Activated CD4-positive, alpha-beta T cell treated with anti-CD3 and anti-CD28 coated beads for 36 hours (primary cell): ENCODE measurements at places on chromosomes 5 and 9. TPM values are rescaled to one million over a fixed set of nuclear protein-coding genes. Genes with fewer than 3 reads are reported as not detected.

The EDIL3 gene
- not detected for total RNA-seq

The MRPS30 gene
- total RNA-seq: 59.7 TPM

The PRKAA1 gene
- total RNA-seq: 63.9 TPM

The CDH6 gene
- total RNA-seq: not detected

The PCDHB3 gene
- not detected for total RNA-seq

The FOXD1 gene
- total RNA-seq: 0.23 TPM

The SPATA6L gene
- total RNA-seq: 0.30 TPM

DNA sequence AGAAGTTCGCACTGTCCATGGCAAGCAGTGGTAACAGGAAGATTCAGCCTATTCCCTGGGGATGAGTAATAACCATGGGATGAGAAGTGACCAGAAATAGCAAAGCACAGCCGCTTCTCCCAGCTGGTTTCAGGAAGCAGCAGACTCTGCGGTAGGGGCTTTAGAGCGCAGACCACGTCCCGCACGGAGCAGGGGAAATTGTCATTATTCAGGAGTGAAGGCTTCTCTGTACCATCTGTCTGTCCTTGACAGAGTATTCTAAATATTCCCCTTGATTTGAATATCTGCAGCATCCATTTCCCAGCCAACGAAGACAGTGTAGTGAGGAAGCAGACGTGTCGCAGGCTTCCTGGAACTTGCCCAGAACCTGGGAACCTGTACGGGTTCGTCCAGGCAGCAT is 159.6 kb downstream of the NXNL2 start:
- peaks cover 13% of the 10 kb centered on the region for H3K27me3 ChIP-seq
- H3K27ac ChIP-seq: no peak overlapping the region
- H3K4me1 ChIP-seq: no peaks in the 10 kb centered on the region
- H3K36me3 ChIP-seq: no peaks in the 10 kb centered on the region
- no peak for DNase-seq
- H3K4me3 ChIP-seq: no peak overlapping the region

GRCh38 chr9:115210699-115211098 is 92.7 kb upstream of the TNC start:
- H3K27ac ChIP-seq: no peak overlapping the region
- H3K27me3 ChIP-seq: peaks cover 31% of the 10 kb centered on the region
- no peak for DNase-seq
- H3K4me1 ChIP-seq: peaks cover 30% of the 10 kb centered on the region
- no peak overlapping the region for H3K4me3 ChIP-seq

DNA sequence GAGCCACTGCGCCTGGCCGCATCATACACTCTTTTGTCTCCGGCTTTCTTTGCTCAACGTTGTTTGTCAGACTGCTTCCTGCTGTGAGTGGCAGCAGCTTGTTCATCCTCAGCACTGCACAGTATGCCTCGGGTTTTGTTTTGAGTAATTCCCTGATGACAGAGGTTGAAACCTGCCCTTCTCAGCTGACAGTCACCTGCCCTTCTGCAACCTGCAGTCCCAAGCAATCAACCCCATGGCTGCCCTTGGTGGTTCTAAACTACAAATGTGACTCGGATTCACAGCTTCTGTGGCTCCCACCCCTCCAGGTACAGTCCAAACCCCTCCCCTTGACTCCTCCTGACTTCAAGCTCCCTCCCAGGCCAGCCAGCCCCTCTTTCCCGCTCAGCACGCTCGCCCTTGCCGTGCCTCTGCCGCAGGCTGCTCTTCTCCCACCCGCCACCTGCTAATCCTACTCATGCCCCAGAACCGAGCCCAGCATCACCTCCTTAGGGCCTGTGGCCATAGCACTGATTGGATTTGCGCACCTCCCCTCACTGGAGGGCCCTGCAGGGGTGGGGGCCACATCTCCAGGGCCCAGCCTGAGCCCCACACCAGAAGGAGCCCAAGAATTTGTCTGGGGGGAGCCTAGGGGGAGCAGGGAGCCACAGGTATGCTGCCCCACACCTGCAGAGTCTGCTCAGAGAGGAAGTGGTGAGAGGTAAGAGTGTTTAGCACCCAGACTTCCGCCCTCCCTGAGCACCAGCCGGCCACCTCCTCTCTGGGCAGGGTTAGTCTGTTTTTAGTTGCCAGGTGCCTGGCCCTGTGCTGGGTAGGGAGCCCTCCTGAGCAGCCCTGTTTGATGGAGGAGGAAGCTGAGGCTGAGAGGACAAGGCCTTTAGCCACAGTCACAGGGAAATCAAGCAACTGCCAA is 10.1 kb downstream of the EEIG1 start:
- no peaks in the 10 kb centered on the region for H3K27me3 ChIP-seq
- peak overlapping the region; percentile 69 for H3K4me3 ChIP-seq
- peaks cover 28% of the 10 kb centered on the region for H3K36me3 ChIP-seq
- peak overlapping the region; percentile 92 for H3K27ac ChIP-seq
- H3K4me1 ChIP-seq: peaks cover 97% of the 10 kb centered on the region

DNA sequence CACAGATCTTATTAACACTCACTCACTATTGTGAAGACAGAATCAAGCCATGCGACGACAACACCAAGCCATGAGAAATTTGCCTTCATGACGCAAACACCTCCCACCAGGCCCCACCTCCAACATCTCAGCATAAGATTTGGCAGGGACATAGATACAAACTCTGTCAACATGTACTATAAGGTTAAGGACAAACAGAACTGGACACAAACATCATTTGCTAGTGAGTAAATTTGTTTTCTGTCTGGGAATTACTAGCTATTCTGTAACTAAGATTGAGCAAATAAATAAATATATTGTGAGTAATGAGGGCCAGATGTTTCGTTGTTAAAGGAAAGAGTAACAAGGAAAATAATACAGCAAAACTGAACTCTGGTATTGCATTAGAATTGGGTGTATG is 15.7 kb upstream of the KCNN2 start:
- H3K36me3 ChIP-seq: no peaks in the 10 kb centered on the region
- no peak overlapping the region for H3K4me3 ChIP-seq
- peaks cover 1% of the 10 kb centered on the region for H3K27me3 ChIP-seq
- no peak overlapping the region for H3K27ac ChIP-seq

DNA sequence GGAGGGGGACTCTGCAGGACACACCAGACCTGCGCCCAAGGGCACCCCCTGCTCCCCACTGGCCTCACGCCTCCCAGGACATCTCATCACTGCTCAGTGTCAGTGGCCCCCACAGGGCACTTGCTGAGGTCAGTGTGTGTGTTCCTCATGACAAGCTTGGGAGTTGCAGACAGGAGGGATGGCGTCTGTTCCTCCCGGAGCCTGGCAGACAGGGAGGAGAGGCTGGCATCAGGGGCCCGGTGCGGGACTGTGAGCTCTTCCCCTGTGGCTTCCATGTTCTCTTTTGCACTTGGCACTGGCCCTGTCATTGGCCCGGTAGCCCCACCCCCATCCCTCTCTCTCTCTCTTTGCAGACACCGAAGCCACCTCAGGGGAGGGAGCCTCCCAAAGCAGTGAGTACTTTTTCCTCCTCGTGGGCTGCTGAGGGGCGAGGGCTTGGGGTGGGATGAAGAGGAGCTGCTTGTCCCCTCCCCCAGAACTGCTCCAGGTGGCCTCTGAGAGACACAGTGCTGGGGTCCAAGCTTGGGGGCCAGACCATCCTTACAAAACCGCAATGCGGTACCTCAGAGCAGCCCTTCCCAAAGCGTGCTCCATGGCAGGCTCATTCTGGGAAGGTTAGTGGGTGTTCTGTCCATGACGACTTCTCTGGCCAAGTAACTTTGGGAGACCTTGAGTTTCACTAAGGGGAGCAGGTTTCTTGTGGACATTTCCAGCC is 75.7 kb downstream of the AMBP start:
- no peak for DNase-seq
- H3K4me1 ChIP-seq: no peaks in the 10 kb centered on the region
- no peaks in the 10 kb centered on the region for H3K27me3 ChIP-seq
- H3K4me3 ChIP-seq: no peak overlapping the region
- no peaks in the 10 kb centered on the region for H3K36me3 ChIP-seq

- peak overlapping the region; percentile 82 for H3K27ac ChIP-seq
- peaks cover 58% of the 10 kb centered on the region for H3K36me3 ChIP-seq
- no peaks in the 10 kb centered on the region for H3K27me3 ChIP-seq
- peaks cover 38% of the 10 kb centered on the region for H3K4me1 ChIP-seq
These were observed 27.7 kb downstream of the PTCD2 start for GRCh38 chr5:72347801-72348308.

GRCh38 chr9:116096046-116096445 is 57.5 kb upstream of the PAPPA start:
- H3K27me3 ChIP-seq: peaks cover 4% of the 10 kb centered on the region
- no peaks in the 10 kb centered on the region for H3K36me3 ChIP-seq
- no peaks in the 10 kb centered on the region for H3K4me1 ChIP-seq
- no peak overlapping the region for H3K4me3 ChIP-seq
- H3K27ac ChIP-seq: no peak overlapping the region
- no peak for DNase-seq

GRCh38 chr5:423626-424261 is 19.2 kb upstream of the EXOC3 start:
- no peak for DNase-seq
- peaks cover 6% of the 10 kb centered on the region for H3K27me3 ChIP-seq
- H3K4me1 ChIP-seq: no peaks in the 10 kb centered on the region
- no peak overlapping the region for H3K27ac ChIP-seq

DNA sequence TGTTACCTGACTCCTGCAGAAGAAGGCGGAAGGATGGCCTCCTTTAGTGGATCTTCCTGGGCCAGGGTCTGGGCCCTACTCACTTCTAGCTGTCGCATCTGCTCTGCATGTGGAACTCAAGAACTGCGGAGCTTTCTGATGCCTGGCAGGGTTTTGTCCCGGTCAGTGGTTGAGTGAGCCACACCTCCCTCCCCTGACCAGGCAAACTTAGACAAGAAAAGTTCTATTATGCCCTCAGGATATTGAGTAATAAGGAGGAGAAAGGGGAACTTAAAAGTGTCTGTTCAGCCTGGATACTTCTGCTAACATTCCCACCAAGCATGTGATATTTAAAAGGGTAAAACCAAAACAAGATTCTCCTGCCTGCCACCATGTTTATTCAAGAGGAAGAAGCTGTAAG is at the start of gene FYB1:
FYB1 (minus strand) TSS at position 127 of the 400 bp plus-strand sequence. CDS start 16,603 bp downstream, outside the sequence.
- peak within 1 kb of the TSS; percentile 60 for H3K27ac ChIP-seq
- H3K36me3 ChIP-seq: no peaks in the 10 kb centered on the region
- peaks cover 79% of the 10 kb centered on the region for H3K4me1 ChIP-seq
- H3K4me3 ChIP-seq: peak within 1 kb of the TSS; percentile 77
- DNase-seq: no peak

DNA sequence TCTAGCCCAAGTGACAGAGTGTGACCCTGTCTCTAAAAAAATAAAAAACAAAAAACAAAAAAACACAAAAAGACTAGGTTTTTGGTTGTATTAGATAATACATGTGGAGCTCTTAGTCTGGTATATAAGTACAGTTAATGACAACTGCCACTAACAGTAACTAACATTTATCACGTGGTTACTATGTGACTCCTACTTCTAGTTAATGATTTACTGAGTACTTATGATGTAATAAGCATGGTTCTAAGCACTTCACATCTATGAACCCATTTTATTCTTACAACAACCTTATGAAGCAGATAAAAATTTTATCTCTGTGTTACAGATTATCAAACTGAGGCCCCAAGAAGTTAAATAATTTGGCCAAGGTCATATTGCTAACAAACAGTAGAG is 6.1 kb upstream of the TMEFF1 start:
- no peak overlapping the region for H3K4me3 ChIP-seq
- no peaks in the 10 kb centered on the region for H3K4me1 ChIP-seq
- no peak for DNase-seq
- H3K36me3 ChIP-seq: no peaks in the 10 kb centered on the region
- peaks cover 7% of the 10 kb centered on the region for H3K27me3 ChIP-seq
- H3K27ac ChIP-seq: no peak overlapping the region

DNA sequence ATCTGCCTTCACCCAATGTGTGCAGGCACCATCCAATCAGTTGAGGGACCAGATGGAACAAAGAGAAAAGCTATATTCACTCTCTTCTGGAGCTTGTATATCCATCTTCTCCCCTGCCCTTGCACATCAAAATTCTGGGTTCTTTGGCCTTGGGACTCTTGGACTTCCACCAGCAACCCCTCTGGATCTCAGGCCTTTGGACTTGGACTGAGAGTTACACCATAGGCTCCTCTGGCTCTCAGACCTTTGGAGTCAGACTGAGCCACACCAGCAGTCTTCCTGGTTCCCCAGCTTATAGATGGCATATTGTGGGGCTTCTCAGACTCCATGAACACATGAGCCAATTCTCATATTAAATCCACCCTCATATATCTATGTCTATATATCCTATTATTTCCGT is 73.1 kb downstream of the TSSK1B start:
- peaks cover 2% of the 10 kb centered on the region for H3K36me3 ChIP-seq
- no peaks in the 10 kb centered on the region for H3K4me1 ChIP-seq
- no peaks in the 10 kb centered on the region for H3K27me3 ChIP-seq
- H3K27ac ChIP-seq: no peak overlapping the region
- DNase-seq: no peak
- no peak overlapping the region for H3K4me3 ChIP-seq

DNA sequence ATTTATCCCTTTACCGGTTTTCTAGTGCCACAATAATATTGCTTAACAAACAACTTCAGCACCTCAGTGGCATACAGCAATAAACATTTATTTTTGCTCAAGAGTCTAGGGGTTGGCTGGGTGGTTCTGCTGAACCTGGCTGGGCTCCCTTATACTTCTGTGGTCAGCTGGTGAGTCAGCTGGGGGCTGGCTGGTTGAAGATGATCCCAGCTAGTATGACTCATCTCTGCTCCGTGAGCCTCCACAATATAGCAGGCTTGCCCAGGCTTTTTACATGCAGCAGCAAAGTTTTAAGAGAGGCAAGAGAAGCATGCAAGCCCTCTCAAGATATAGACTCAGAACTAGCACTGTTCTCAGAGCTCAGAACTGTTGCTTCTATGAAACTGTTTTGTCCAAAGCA is 523.5 kb upstream of the CLINT1 start:
- H3K4me3 ChIP-seq: no peak overlapping the region
- no peaks in the 10 kb centered on the region for H3K4me1 ChIP-seq
- no peaks in the 10 kb centered on the region for H3K27me3 ChIP-seq
- no peaks in the 10 kb centered on the region for H3K36me3 ChIP-seq

GRCh38 chr5:93126634-93127033 is 454.4 kb downstream of the NR2F1-AS1 start:
- no peaks in the 10 kb centered on the region for H3K36me3 ChIP-seq
- H3K27me3 ChIP-seq: no peaks in the 10 kb centered on the region
- no peak overlapping the region for H3K4me3 ChIP-seq
- no peak for DNase-seq
- H3K27ac ChIP-seq: no peak overlapping the region

DNA sequence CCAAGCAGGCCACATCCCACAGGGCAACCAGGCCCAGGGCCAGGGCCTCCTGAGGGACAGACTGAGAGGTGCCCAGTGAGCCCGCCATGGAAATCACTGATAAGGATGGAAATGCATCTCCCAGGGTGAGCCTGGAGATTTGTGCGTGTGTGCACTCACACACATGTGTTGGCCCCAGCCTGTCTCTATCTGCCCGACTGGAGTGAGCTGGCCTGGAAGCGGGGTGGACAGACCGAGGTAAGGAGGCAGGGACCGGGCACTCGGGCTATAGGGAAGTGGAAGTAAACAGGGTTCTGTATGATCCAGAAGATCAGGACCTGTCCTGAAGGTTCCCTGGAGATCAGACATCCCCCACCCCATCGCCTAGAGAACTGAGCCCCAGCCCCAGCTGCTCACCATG is 17.4 kb downstream of the GFI1B start:
- peaks cover 27% of the 10 kb centered on the region for H3K27me3 ChIP-seq
- no peaks in the 10 kb centered on the region for H3K36me3 ChIP-seq
- H3K4me3 ChIP-seq: no peak overlapping the region
- no peak for DNase-seq
- no peak overlapping the region for H3K27ac ChIP-seq
